ENCODE measurements at places on chromosomes 7 and 10. TPM values are rescaled to one million over a fixed set of nuclear protein-coding genes. Genes with fewer than 3 reads are reported as not detected.

The ARHGEF35 gene
- 4.2 TPM for total RNA-seq

The NUTM2B gene
- 0.73 TPM for total RNA-seq

- H3K4me3 ChIP-seq, result no peak overlapping the region
- no peaks in the 10 kb centered on the region for H3K27me3 ChIP-seq
- H3K27ac ChIP-seq, result no peak overlapping the region
Measured at GRCh38 chr10:121027371-121027770, 176.2 kb downstream of the WDR11 start.

- no peak for DNase-seq
- peaks cover 7% of the 10 kb centered on the region for H3K4me1 ChIP-seq
- peaks cover 5% of the 10 kb centered on the region for H3K27me3 ChIP-seq
- H3K36me3 ChIP-seq, result peaks cover 3% of the 10 kb centered on the region
- no peak overlapping the region for H3K27ac ChIP-seq
Measured at GRCh38 chr10:88342733-88343310, 240.3 kb downstream of the RNLS start.

- H3K36me3 ChIP-seq, result peaks cover 56% of the 10 kb centered on the region
- H3K4me3 ChIP-seq, result no peak overlapping the region
- no peak for DNase-seq
- peaks cover 19% of the 10 kb centered on the region for H3K4me1 ChIP-seq
- no peaks in the 10 kb centered on the region for H3K27me3 ChIP-seq
- no peak overlapping the region for H3K27ac ChIP-seq
Measured at GRCh38 chr7:103336761-103337160, 7.8 kb downstream of the DNAJC2 start.

- peaks cover 9% of the 10 kb centered on the region for H3K27me3 ChIP-seq
- no peaks in the 10 kb centered on the region for H3K36me3 ChIP-seq
- H3K27ac ChIP-seq, result no peak overlapping the region
- no peak for DNase-seq
- no peaks in the 10 kb centered on the region for H3K4me1 ChIP-seq
Measured at GRCh38 chr10:29896053-29896452, 163.3 kb downstream of the JCAD start.

- no peaks in the 10 kb centered on the region for H3K4me1 ChIP-seq
- H3K27ac ChIP-seq, result no peak overlapping the region
- no peak for DNase-seq
Measured at GRCh38 chr10:49356944-49357343, 38.9 kb downstream of the DRGX start.

DNA sequence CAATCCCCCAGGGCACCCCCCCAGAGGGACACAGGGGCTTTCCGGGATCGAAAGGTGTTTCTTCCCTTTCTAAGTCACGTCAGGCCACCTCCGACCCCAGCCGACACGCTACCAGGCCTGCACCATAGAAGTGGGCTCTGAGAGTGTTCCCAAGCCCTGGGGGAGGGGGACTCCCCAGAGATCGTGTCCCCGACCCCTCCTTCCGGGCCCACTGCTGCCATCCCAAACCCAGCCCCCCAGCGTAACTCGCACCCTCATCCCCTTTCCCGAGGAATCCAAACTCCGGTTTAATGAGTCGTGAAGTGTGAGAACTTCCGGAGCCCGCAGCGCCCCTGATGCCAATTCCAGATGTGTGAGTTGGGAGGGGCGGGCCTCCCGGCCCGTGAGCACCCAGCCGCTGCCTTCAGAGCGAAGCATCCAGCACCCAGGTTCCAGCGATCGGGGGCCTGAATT lies 11.3 kb downstream of the UNCX start:
- DNase-seq, result no peak
- H3K4me3 ChIP-seq, result no peak overlapping the region
- no peak overlapping the region for H3K27ac ChIP-seq
- H3K27me3 ChIP-seq, result peaks cover 68% of the 10 kb centered on the region
- peaks cover 2% of the 10 kb centered on the region for H3K36me3 ChIP-seq

GRCh38 chr10:20277820-20278219 lies 461.6 kb downstream of the PLXDC2 start:
- H3K4me1 ChIP-seq, result no peaks in the 10 kb centered on the region
- H3K27ac ChIP-seq, result no peak overlapping the region
- H3K4me3 ChIP-seq, result no peak overlapping the region
- DNase-seq, result no peak
- no peaks in the 10 kb centered on the region for H3K36me3 ChIP-seq
- no peaks in the 10 kb centered on the region for H3K27me3 ChIP-seq

Measured in activated CD4-positive, alpha-beta T cell treated with anti-CD3 and anti-CD28 coated beads, Interleukin-2, amount 10 ng/mL, durations not matched to agents 7 days and 5 days (primary cell).